ENCODE measurements at places on chromosomes 16 and 17. TPM values are rescaled to one million over a fixed set of nuclear protein-coding genes. Genes with fewer than 3 reads are reported as not detected.

- peak; percentile 30 for DNase-seq
Measured at GRCh38 chr17:80762076-80762475, 217.4 kb downstream of the RPTOR start.

DNA sequence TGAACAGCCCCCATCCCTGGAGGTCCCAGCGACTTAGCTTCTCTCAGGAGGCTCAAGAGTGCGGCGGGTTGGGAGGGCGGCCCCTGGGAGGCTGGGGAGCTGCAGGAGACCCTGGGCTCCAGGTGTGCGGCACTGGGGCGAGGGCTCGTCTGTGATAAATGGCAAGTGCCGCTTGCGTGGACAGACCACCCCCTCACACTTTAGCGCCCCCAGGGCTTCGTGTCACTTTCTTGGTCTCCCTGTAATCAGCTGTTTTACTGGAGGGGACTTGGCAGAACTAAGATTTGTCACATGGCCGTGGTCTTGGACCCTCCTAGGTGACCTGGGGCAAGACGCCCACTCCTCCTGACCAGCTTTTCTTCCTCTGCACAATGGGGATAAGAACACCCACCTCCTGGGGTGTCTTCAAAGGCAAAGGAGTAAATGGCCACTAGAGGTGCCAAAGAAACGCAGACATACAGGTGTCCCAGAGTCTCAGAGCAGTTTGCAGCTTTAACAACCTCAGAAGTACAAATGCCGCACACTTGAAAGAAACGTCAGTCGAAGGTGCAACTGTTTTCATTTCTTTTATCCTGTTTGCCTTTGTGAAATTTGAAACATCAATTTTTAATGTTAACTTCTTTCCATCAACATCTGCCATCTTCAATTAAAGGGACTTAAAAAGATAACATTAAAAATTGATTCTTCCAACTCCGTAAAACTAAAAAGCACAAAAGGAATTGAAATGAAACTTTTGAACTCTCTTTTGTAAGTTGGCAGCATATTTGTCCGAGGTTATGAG, 946 bp downstream of the OSGIN1 start:
- DNase-seq, result peak; percentile 42

DNA sequence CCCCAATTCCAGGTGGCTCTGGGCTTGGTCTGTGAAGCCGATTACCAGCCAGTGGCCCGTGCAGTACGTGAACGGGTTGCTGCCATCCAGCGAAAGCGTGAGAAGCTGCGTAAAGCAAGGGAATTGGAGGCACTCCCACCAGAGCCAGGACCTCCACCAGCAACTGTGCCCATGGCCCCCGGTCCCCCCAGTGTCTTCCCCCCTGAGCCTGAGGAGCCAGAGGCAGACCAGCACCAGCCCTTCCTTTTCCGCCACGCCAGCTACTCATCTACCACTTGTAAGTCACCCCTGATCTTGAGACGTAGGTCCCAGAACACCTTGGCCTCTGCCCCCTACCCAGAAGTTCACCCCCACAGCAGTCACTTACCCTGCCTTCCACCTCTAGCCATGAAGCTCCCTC, 6.9 kb downstream of the WNK4 start:
- DNase-seq, result no peak

DNA sequence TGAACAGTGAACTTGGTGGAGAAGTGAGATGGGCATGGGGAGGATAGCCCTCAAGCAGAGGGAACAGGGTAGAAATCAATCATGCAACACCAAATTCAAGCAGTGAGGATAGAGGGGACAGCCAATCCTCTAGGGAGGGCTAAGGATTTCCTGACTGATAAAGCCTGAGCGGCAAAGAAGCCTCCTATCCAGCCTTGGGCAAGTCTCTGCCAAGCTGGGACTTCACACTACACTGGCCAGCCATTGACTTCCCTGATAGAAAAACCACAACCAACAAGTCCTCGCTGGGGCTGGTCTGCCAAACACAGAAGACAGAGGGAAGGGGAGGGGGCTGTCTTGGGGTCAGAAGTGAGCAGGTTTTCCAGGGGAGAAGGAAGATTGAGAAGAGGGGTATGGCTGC, 2.5 kb upstream of the FBXL19 start:
- no peak for DNase-seq

TTYH2 gene
- total RNA-seq, result 2.9 TPM

CDH3 gene
- under 0.01 TPM for total RNA-seq

KRT32 gene
- 0.06 TPM for total RNA-seq

TEKT5 gene
- total RNA-seq, result not detected

FAM20A gene
- not detected for total RNA-seq

VMO1 gene
- not detected for total RNA-seq

UNC119 gene
- 25.4 TPM for total RNA-seq

Data from Daoy (cell line).